ENCODE measurements at places on chromosomes 1 and 21. TPM values are rescaled to one million over a fixed set of nuclear protein-coding genes. Genes with fewer than 3 reads are reported as not detected.

CFAP74 gene
- total RNA-seq, result not detected

RSBN1 gene
- total RNA-seq, result 9.0 TPM

DPM3 gene
- total RNA-seq, result 52.1 TPM

SH2D1B gene
- not detected for total RNA-seq

NPL gene
- 3.2 TPM for total RNA-seq

RNPC3 gene
- total RNA-seq, result 3.2 TPM

DDAH1 gene
- total RNA-seq, result 26.5 TPM

SERINC2 gene
- 5.2 TPM for total RNA-seq

LRRC39 gene
- total RNA-seq, result 0.46 TPM

DNAJC6 gene
- 0.14 TPM for total RNA-seq

SYT6 gene
- total RNA-seq, result not detected

MRPL37 gene
- total RNA-seq, result 46.1 TPM

TNN gene
- total RNA-seq, result not detected

FOXD3 gene
- total RNA-seq, result not detected

C1orf116 gene
- not detected for total RNA-seq

LIPI gene
- total RNA-seq, result not detected

SPRR3 gene
- not detected for total RNA-seq

VWA5B1 gene
- not detected for total RNA-seq

PFKFB2 gene
- 4.6 TPM for total RNA-seq

TACSTD2 gene
- total RNA-seq, result 0.14 TPM

CFAP45 gene
- 0.85 TPM for total RNA-seq

LEMD1 gene
- total RNA-seq, result not detected

LCE1F gene
- not detected for total RNA-seq

LIN28A gene
- not detected for total RNA-seq

ZRANB2 gene
- total RNA-seq, result 40.5 TPM

FBXO2 gene
- total RNA-seq, result 2.8 TPM

FCRLB gene
- 1.1 TPM for total RNA-seq

TSPEAR gene
- not detected for total RNA-seq

FAM3B gene
- total RNA-seq, result not detected

CFHR2 gene
- not detected for total RNA-seq

OR4F29 gene
- total RNA-seq, result 0.09 TPM

USF1 gene
- total RNA-seq, result 88.4 TPM

CD244 gene
- not detected for total RNA-seq

FAM163A gene
- under 0.01 TPM for total RNA-seq

KLHDC7A gene
- total RNA-seq, result not detected

TRIM58 gene
- 0.18 TPM for total RNA-seq

GPR61 gene
- total RNA-seq, result 0.28 TPM

LCE2B gene
- total RNA-seq, result not detected

ALPL gene
- total RNA-seq, result 1.5 TPM

UBE2J2 gene
- total RNA-seq, result 44.7 TPM

FMO1 gene
- total RNA-seq, result 0.14 TPM

TAS1R1 gene
- not detected for total RNA-seq

SPATA17 gene
- total RNA-seq, result 1.00 TPM

SLC44A5 gene
- 0.09 TPM for total RNA-seq

CORT gene
- total RNA-seq, result 0.28 TPM

NTNG1 gene
- total RNA-seq, result 1.7 TPM

TMCO4 gene
- 13.2 TPM for total RNA-seq

DENND4B gene
- 10.2 TPM for total RNA-seq

PPIAL4G gene
- not detected for total RNA-seq

TNFRSF18 gene
- total RNA-seq, result not detected

ST6GALNAC3 gene
- total RNA-seq, result 1.7 TPM
